ENCODE measurements at places on chromosomes 4 and X. TPM values are rescaled to one million over a fixed set of nuclear protein-coding genes. Genes with fewer than 3 reads are reported as not detected.

DNA sequence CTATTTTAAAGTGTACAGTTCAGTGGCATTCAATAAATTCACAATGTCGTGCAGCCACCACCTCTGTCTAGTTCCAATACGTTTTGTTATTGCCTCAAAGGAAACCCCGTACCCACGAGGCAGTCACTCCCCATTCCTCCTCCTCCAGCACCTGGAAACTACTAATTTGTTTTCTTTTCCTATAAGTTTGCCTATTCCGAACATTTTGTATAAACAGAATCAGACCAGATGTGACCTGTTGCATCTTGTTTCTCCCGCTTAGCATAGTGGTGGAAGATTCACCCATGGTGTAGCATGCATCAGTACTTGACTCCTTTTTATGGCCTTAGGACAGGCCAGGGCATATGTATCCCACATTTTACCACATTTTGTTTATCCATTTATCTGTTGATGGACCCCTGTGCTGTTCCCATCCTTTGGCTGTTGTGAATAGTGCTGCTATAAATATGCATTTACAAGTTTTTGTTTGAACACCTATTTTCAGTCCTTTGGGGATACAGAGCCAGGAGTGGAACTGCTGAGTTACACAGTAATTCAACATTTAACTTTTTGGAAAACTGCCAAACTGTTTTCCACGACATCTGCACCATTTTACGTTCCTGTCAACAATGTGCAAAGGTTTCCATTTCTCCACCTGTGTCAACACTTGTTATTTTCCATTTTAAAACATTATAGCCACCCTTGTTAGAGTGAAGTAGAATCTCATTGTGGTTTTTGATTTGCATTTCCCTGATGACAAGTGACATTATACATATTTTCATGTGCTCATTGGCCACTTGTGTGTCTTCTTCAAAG lies 57.8 kb upstream of the STX18 start:
- no peak overlapping the region for H3K4me3 ChIP-seq
- H3K4me1 ChIP-seq = no peaks in the 10 kb centered on the region
- H3K36me3 ChIP-seq = no peaks in the 10 kb centered on the region
- no peak overlapping the region for H3K27ac ChIP-seq
- no peak for DNase-seq
- H3K27me3 ChIP-seq = no peaks in the 10 kb centered on the region

DNA sequence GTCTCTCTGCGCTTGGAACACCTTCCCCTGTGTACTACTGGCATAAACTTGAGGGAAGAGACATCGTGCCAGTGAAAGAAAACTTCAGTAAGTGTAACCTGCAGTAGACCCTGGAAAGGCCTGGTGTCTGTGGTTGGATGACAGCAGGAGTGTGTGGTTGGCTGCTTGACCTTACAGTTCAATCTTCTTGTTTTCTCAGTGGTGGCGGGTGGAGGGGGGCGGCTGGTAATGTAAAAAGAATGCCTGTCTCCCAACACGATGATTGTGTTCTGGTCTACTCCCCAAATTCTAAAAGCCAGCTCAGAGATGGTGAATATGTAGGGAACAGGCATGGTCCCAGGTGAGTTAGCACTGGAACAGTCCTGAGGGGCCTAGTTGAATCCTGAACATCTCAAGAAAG lies 18.6 kb downstream of the PSMD10 start:
- H3K27ac ChIP-seq = no peak overlapping the region
- H3K27me3 ChIP-seq = no peaks in the 10 kb centered on the region
- no peak overlapping the region for H3K4me3 ChIP-seq

GRCh38 chr4:113358784-113359183 lies 309.3 kb downstream of the ANK2 start:
- peaks cover 4% of the 10 kb centered on the region for H3K27me3 ChIP-seq
- no peak overlapping the region for H3K27ac ChIP-seq
- no peak overlapping the region for H3K4me3 ChIP-seq
- H3K36me3 ChIP-seq = no peaks in the 10 kb centered on the region
- DNase-seq = no peak

DNA sequence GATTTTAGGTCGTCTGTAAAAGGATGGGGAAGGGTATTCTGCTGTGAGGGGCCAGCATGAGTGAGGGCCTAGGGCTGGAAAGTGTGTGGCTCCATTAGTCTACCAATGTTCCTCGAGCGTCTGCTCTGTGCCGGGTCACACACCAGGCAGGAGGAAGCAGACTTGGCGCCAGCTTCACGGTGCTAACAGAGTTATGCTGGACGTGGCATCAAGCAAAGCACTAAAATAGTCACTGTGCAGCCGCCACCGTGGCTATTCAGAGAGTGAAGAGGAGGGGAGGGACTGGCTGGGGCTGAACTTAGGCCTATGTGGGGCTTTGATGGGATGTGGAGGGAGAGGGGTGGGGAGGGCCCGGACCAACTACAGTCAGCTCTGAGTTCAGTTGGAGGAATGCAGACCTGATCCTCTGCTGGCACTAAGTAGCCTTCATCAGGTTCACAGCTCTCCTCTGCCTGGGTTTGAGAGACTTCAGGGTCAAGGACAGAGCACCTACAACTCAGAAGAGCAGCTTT lies 83.9 kb upstream of the MSX1 start:
- H3K36me3 ChIP-seq = no peaks in the 10 kb centered on the region
- no peak for DNase-seq
- H3K4me3 ChIP-seq = no peak overlapping the region

DNA sequence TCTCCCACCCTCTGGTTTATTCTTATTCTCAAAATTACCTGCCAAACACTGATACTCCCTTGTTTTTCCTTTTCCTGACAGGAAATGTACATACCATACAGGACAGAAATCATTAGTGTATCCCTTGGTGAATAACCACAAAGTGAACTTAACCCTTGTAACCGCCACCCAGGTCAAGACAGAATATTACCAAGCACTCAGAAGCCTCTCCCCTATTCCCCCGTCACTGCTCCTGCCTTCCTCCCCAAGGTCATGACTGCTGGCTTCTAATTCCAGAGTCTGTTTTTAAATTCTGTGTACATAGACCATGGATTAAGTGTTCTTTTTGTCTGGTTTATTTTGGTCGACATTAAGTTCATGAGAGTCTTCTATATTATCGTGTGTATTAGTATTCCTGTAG lies 37.7 kb downstream of the HTT start:
- H3K4me3 ChIP-seq = no peak overlapping the region
- DNase-seq = no peak
- H3K27me3 ChIP-seq = no peaks in the 10 kb centered on the region

Gene KLB
- total RNA-seq = not detected

Gene ZNF518B
- 22.9 TPM for total RNA-seq

GRCh38 chr4:19844446-19844845 lies 407.3 kb upstream of the SLIT2 start:
- DNase-seq = no peak

Gene AIFM1
- 19.3 TPM for total RNA-seq

- no peak for DNase-seq
- peaks cover 10% of the 10 kb centered on the region for H3K4me1 ChIP-seq
- no peaks in the 10 kb centered on the region for H3K36me3 ChIP-seq
- H3K27me3 ChIP-seq = peaks cover 37% of the 10 kb centered on the region
- no peak overlapping the region for H3K4me3 ChIP-seq
- no peak overlapping the region for H3K27ac ChIP-seq
These were observed 816 bp downstream of the NMU start for GRCh38 chr4:55635282-55635681.

Gene SLC49A3
- total RNA-seq = 2.6 TPM

DNA sequence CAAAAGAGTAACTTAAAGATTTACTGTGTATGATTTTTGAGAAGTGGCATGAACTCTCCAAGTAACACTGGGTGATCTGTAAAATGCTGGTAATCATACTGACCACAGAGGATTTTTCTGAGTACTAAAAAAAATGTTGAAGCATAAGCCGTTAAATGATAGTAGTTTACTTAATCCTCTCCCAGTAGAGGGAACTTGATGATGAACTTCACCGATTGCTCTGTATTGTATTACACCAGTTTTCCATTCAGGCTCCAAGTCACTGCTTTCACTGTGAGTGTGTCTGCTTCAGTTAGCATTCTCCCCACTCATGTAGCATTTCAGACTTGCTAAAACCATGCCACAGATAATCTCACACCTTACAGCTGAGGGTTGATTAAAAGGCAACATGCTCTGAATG lies 294.1 kb downstream of the GBA3 start:
- no peak overlapping the region for H3K27ac ChIP-seq
- no peaks in the 10 kb centered on the region for H3K36me3 ChIP-seq
- H3K4me1 ChIP-seq = no peaks in the 10 kb centered on the region

Gene BTK
- total RNA-seq = 2.7 TPM

DNA sequence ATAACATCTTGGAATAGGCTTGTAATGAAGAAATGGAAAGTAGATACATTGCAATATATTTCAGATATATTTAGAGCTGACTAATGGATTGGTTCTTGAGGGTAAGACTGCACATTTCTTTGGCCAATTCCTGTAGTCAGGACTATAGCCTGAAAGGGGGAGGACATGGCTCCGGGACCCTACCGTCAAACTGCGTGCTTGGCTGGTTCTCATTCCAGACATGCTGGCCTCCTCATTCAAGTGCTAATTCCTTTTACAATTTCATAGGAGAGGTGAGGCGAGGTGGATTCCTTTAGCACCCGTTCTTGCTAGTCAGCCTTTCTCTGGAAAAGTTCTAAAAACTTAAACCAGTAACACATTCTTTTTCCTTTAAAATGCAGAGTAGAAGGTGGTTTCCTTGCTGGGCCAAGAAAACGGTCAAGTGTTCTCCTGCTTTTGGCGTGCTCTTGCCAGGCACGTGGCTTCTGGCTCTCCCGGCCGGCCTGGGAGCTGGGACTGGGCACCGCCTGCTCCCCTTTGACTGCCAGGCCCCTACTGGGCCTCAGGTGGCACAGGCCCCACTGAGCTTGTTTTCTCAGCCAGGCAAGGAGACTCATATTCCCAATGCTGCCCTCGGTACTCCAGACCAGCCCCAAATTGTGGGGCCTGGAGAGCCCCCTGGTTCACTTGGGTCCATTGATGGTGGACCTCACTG lies 167.2 kb downstream of the STK32B start:
- no peak overlapping the region for H3K4me3 ChIP-seq
- H3K4me1 ChIP-seq = no peaks in the 10 kb centered on the region
- no peak for DNase-seq
- no peaks in the 10 kb centered on the region for H3K27me3 ChIP-seq
- no peak overlapping the region for H3K27ac ChIP-seq
- no peaks in the 10 kb centered on the region for H3K36me3 ChIP-seq

DNA sequence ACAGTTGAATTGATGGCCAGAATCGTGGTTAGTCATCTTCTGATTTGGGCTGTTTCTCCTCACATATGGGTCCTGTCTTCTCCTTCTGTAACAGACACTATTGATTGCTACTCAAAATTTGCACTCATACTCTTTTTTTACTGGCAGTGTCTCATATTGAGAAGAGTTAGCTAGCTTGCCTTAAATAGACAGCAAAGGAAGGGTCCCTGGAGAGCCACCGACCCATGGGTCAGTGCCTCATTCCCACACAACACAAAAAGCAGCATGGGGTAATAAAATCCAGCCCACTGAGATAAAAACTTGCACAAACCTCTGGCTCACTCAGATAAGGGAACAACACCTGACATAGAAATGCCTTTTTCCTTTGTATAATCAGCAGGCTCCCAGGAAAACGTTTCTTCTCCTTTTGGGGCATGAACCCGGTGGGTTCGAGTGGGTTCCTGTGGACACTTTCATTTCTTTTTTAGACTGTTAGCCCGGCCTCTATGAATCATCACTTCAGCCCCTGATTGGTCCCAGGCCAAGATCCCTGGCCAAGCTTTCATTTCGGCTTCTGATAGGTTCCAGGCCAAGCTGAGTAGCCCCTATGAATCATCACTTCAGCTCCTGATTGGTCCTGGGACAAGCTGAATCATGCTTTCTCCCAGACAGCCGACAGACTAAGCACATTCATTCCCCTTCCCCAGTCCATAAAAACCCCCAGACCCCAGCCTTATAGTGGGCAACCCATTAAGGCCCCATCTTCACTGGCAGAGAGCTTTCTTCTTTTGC lies 408.1 kb downstream of the DCAF12L2 start:
- H3K27ac ChIP-seq = no peak overlapping the region
- no peak for DNase-seq
- no peaks in the 10 kb centered on the region for H3K27me3 ChIP-seq
- no peaks in the 10 kb centered on the region for H3K36me3 ChIP-seq
- H3K4me3 ChIP-seq = no peak overlapping the region

GRCh38 chr4:95515589-95515988 lies 33.2 kb downstream of the UNC5C start:
- H3K27ac ChIP-seq = no peak overlapping the region
- H3K4me1 ChIP-seq = no peaks in the 10 kb centered on the region
- H3K27me3 ChIP-seq = no peaks in the 10 kb centered on the region
- DNase-seq = no peak

Gene PPM1K
- 84.1 TPM for total RNA-seq

- H3K27me3 ChIP-seq = no peaks in the 10 kb centered on the region
- H3K4me3 ChIP-seq = no peak overlapping the region
- DNase-seq = no peak
- H3K27ac ChIP-seq = no peak overlapping the region
These were observed 172.7 kb upstream of the TBC1D9 start for GRCh38 chr4:140928880-140929279.

GRCh38 chr4:113276464-113277170 lies 227.2 kb downstream of the ANK2 start:
- no peaks in the 10 kb centered on the region for H3K36me3 ChIP-seq
- no peak for DNase-seq
- no peak overlapping the region for H3K27ac ChIP-seq
- H3K27me3 ChIP-seq = peaks cover 4% of the 10 kb centered on the region
- no peaks in the 10 kb centered on the region for H3K4me1 ChIP-seq
- H3K4me3 ChIP-seq = no peak overlapping the region

Gene SOWAHB
- total RNA-seq = not detected

GRCh38 chr4:33709247-33709646 lies 2535.1 kb downstream of the ARAP2 start:
- no peak overlapping the region for H3K4me3 ChIP-seq
- H3K27me3 ChIP-seq = no peaks in the 10 kb centered on the region
- H3K27ac ChIP-seq = no peak overlapping the region
- H3K36me3 ChIP-seq = no peaks in the 10 kb centered on the region

Gene OPHN1
- 0.15 TPM for total RNA-seq

Gene LDB2
- total RNA-seq = not detected

Gene CNKSR2
- 14.7 TPM for total RNA-seq

DNA sequence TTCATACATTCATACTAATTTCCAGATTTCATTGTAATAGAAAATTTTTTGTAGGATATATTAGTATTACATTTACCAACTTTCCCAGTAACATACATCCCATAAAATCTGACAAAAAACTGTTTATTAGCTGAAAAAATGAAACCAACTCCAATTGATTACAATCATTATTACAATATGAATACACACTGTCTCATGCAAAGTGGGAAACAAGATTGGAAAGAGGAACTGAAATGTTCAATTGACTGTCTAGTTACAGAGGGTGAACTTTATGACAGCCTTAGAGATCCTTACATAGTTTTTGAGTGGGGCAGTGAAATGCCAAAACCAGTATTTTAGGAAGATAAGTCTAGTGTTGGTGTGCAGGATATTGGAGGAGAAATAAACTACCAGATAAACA lies 2.3 kb upstream of the AMBN start:
- no peaks in the 10 kb centered on the region for H3K36me3 ChIP-seq
- no peak for DNase-seq
- no peaks in the 10 kb centered on the region for H3K4me1 ChIP-seq

GRCh38 chrX:53072418-53073114 lies 9.6 kb upstream of the TSPYL2 start:
- H3K4me1 ChIP-seq = peaks cover 12% of the 10 kb centered on the region
- H3K4me3 ChIP-seq = peak overlapping the region; percentile 75
- H3K27me3 ChIP-seq = no peaks in the 10 kb centered on the region
- no peak for DNase-seq

- no peak overlapping the region for H3K27ac ChIP-seq
- no peak overlapping the region for H3K4me3 ChIP-seq
- no peaks in the 10 kb centered on the region for H3K27me3 ChIP-seq
- DNase-seq = no peak
These were observed 40.1 kb upstream of the PDK3 start for GRCh38 chrX:24424948-24425347.

Gene WDR17
- 0.22 TPM for total RNA-seq
